Epithelial cell of alveolus of lung (primary cell): ENCODE measurements at places on chromosomes 11 and 22. TPM values are rescaled to one million over a fixed set of nuclear protein-coding genes. Genes with fewer than 3 reads are reported as not detected.

ATP5MG gene
- total RNA-seq: 49.4 and 54.7 TPM in 2 replicates

YAP1 gene
- total RNA-seq: 112 and 193 TPM in 2 replicates

GLYATL2 gene
- total RNA-seq: 0.88 and 1.4 TPM in 2 replicates

DNAL4 gene
- 21.1 and 33.5 TPM in 2 replicates for total RNA-seq

BIRC3 gene
- total RNA-seq: 0.72 and 3.7 TPM in 2 replicates

LMNTD2 gene
- 0.39 and 1.2 TPM in 2 replicates for total RNA-seq

CD81 gene
- 339 and 599 TPM in 2 replicates for total RNA-seq

DEFB131B gene
- not detected in 2 replicates for total RNA-seq

KLHL35 gene
- 2.5 and 2.6 TPM in 2 replicates for total RNA-seq

FAM227A gene
- total RNA-seq: 0.48 and 0.52 TPM in 2 replicates

TMEM138 gene
- 19.6 and 27.9 TPM in 2 replicates for total RNA-seq
